ENCODE measurements at places on chromosomes 16 and 17. TPM values are rescaled to one million over a fixed set of nuclear protein-coding genes. Genes with fewer than 3 reads are reported as not detected.
A peak's percentile ranks its signal among the peaks of the same experiment; 100 is the strongest.

DNA sequence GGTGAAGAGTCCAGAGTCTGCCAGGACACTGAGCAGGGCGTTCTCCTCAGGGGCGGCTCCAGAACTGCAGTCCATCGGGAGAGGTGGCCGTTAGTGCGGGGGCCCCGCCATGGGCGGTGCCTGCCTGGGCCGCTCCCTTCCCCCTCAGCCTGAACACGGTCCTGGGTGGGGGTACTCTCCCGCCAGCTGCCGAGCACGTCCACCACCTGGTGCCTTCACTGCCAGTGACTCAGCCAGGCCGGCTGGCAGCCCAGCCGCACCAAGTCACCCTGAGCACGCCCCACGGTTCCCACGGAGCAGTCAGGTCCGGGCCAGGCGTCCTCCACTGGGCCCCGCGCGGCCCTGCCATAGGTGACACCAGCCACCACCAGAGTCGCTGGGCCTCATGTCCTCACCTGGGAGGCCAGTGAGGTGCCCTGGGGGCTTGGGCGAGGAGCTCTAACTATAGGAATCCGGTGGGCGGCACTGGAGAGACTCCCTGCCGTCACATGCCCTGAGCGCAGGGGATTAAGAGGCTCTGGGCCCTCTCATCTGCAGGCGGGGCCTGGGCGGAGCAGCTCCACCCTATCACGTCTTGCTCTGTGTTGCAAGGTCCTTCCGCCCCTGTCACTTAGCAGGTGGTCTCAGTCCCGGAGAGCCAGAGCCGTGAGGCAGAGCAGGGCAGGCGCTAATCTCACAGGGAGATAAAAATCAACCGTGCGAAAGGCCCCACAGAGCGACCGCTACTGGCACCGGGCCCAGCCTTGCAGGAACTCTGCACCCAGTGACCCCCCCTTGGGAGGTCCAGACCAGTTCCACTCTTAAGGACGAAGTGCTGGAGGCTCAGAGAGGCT is 14.3 kb downstream of the PIEZO1 start:
- H3K4me3 ChIP-seq: no peak overlapping the region
- H3K27ac ChIP-seq: peak overlapping the region; percentile 66
- no peaks in the 10 kb centered on the region for H3K27me3 ChIP-seq
- DNase-seq: no peak
- peaks cover 62% of the 10 kb centered on the region for H3K4me1 ChIP-seq

DNA sequence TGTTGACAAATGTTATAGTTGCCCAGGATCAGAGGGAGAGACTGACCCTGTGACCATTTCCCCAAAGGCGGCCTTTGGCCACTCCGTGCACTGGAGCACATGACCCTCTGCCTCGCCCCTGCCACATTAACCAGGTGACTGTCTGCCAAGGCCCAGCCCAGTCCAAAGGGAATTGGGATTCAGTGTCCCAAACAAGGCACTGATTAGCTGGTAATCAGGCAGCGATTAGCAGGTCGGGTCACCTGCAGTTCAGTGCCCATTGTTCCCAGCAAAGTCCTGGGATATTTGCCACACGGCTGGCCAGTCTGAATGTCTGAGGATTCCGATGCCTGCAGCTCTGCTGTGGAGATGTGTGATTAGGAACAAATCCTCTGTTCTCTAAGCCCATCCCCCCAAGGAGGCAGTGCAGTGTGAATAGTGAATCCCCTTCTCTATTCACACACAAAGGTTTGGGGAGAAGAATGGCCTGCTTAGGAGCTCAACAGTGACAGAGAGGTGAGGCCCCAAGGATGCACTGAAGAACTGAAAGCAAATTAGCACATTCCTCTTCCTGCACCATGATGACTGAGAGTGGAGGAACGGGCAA is 123.1 kb upstream of the MAF start:
- no peak overlapping the region for H3K4me3 ChIP-seq
- H3K36me3 ChIP-seq: no peaks in the 10 kb centered on the region
- DNase-seq: no peak
- no peaks in the 10 kb centered on the region for H3K27me3 ChIP-seq

- H3K4me3 ChIP-seq: no peak overlapping the region
- H3K4me1 ChIP-seq: peaks cover 8% of the 10 kb centered on the region
- H3K27me3 ChIP-seq: peaks cover 36% of the 10 kb centered on the region
- no peak for DNase-seq
- H3K27ac ChIP-seq: peak overlapping the region; percentile 46
Measured at GRCh38 chr16:57627184-57627871, 1.1 kb upstream of the ADGRG1 start.

DNA sequence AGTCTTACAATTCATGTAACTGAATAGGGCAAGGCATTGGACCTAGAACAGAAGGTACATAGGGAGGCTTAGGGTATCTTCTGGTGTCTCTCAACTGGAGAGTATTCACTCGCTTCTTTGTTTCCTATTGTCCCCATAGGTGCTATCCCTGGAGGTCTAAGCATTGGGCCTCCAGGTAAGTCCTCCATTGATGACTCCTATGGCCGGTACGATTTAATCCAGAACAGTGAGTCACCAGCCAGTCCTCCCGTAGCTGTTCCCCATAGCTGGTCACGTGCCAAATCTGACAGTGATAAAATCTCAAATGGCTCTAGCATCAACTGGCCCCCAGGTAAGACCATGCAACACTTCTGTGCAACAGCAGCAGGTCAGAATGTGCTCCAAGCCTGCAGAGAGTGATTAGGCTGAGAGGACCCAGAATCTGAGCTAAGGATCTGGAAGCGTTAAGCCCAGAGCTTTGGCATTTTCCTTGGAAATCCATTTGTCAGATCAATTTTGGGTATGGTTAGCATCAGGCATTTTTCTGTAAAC is 35.7 kb downstream of the TMC6 start:
- no peak for DNase-seq
- H3K36me3 ChIP-seq: no peaks in the 10 kb centered on the region
- H3K4me3 ChIP-seq: no peak overlapping the region
- H3K27me3 ChIP-seq: no peaks in the 10 kb centered on the region
- H3K27ac ChIP-seq: no peak overlapping the region

- no peak overlapping the region for H3K27ac ChIP-seq
- H3K27me3 ChIP-seq: no peaks in the 10 kb centered on the region
Measured at GRCh38 chr17:69503711-69504110, 89.2 kb downstream of the MAP2K6 start.

DNA sequence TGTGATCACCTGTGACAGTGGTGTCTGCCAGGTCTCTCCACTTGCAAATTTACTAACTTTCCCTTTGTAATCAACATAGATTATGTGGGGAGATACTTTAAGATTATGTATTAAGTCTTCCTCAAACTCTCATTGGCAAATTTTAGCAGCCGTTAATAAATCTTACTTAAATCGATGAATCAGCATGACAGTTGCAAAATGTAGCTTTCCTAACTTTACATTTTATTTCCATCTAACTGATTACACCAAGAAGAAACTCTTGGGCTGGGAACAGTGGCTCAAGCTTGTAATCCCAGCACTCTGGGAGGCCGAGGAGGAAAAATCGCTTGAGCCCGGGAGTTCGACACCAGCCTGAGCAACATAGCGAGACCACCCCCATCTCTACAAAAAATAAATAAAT is 23.3 kb upstream of the CPNE2 start:
- no peak overlapping the region for H3K4me3 ChIP-seq
- no peaks in the 10 kb centered on the region for H3K36me3 ChIP-seq
- no peaks in the 10 kb centered on the region for H3K4me1 ChIP-seq

DNA sequence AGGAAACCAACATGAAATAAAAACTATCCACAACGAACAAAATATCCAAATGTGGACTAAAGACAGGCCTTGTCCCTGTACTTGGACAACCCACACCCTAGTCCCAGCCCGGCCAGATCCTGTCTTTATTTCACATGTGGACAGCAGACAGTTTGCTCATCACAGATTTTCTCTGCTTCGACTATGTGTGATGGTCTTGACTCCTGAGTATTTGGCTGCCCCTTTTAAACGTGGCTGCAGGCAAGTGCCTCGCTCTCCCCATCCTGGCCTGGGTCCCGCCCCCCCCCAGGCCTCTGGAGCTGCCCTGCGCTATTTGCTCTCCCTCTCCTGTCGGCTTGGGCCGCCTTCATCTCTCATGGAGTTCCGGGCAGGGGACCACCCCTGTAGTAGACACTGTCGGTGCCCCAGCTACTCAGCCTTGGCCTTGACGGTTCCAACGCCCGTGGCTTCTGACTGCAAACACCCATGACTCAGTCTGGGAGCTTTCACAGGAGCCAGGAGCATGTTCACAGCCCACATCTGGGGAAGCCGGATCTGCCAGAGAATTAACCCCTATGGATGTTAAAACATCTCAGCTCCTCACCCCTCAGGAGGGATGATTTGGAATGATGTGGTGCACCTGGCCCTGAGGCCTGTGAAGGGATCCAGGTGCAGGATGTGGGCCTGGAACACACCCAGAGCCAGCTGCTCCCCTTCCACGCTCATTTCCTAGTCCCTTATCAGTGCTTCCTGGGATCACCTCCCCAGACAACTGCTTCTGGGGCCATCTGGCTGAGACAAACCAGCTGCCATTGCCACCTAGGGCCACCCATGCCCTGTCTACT is 229.7 kb upstream of the RPL38 start:
- no peak for DNase-seq
- H3K27ac ChIP-seq: no peak overlapping the region
- no peaks in the 10 kb centered on the region for H3K36me3 ChIP-seq
- H3K4me3 ChIP-seq: no peak overlapping the region

DNA sequence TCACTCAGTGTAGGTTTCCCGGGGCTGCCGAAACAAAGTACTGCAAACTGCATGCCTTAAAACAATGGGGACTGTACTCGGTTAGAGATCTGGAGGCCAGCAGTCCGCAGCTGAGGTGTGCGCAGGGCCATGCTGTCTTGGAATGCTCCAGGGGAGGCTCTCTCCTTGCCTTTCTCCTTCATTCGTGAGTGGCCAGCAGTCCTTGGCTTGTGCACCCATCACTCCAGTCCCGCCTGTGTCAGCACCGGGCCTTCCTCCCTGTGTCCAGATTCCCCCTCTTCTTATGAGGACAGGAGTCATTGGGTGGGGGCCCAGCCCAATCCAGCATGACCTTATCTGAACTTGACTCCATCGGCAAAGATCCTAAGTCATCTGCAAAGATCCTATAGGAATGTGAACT is 43.4 kb downstream of the COX4I1 start:
- no peaks in the 10 kb centered on the region for H3K27me3 ChIP-seq
- H3K36me3 ChIP-seq: no peaks in the 10 kb centered on the region
- no peak overlapping the region for H3K27ac ChIP-seq
- DNase-seq: no peak

GRCh38 chr16:6797223-6797622 is 535.4 kb upstream of the RBFOX1 start:
- no peaks in the 10 kb centered on the region for H3K4me1 ChIP-seq
- no peak overlapping the region for H3K27ac ChIP-seq
- H3K4me3 ChIP-seq: no peak overlapping the region
- H3K27me3 ChIP-seq: no peaks in the 10 kb centered on the region

- no peaks in the 10 kb centered on the region for H3K36me3 ChIP-seq
- H3K27ac ChIP-seq: no peak overlapping the region
- no peaks in the 10 kb centered on the region for H3K4me1 ChIP-seq
Measured at GRCh38 chr17:38958756-38959155, 8.4 kb downstream of the FBXO47 start.

- no peak overlapping the region for H3K4me3 ChIP-seq
- H3K27ac ChIP-seq: no peak overlapping the region
- no peaks in the 10 kb centered on the region for H3K4me1 ChIP-seq
- no peaks in the 10 kb centered on the region for H3K36me3 ChIP-seq
- peak; percentile 37 for DNase-seq
- no peaks in the 10 kb centered on the region for H3K27me3 ChIP-seq
Measured at GRCh38 chr16:22400900-22401299, 26.5 kb upstream of the CDR2 start.

- no peak overlapping the region for H3K27ac ChIP-seq
- H3K27me3 ChIP-seq: no peaks in the 10 kb centered on the region
- no peak overlapping the region for H3K4me3 ChIP-seq
Measured at GRCh38 chr17:40886090-40886489, 1.0 kb upstream of the KRT20 start.

GRCh38 chr16:73113336-73113735 is 65.4 kb upstream of the ZFHX3 start:
- H3K27ac ChIP-seq: no peak overlapping the region
- DNase-seq: no peak

GRCh38 chr16:67170168-67170948 is at the start of gene NOL3:
Gene NOL3 (plus strand): TSS chr16:67170538.
- H3K4me3 ChIP-seq: peak within 1 kb of the TSS; percentile 29
- no peaks in the 10 kb centered on the region for H3K36me3 ChIP-seq
- H3K27me3 ChIP-seq: peaks cover 90% of the 10 kb centered on the region
- H3K27ac ChIP-seq: peak within 1 kb of the TSS; percentile 81

GRCh38 chr16:58931436-58931835 is 197.3 kb upstream of the GOT2 start:
- DNase-seq: no peak
- no peaks in the 10 kb centered on the region for H3K36me3 ChIP-seq
- no peaks in the 10 kb centered on the region for H3K4me1 ChIP-seq
- H3K27ac ChIP-seq: no peak overlapping the region
- H3K27me3 ChIP-seq: no peaks in the 10 kb centered on the region
- no peak overlapping the region for H3K4me3 ChIP-seq

DNA sequence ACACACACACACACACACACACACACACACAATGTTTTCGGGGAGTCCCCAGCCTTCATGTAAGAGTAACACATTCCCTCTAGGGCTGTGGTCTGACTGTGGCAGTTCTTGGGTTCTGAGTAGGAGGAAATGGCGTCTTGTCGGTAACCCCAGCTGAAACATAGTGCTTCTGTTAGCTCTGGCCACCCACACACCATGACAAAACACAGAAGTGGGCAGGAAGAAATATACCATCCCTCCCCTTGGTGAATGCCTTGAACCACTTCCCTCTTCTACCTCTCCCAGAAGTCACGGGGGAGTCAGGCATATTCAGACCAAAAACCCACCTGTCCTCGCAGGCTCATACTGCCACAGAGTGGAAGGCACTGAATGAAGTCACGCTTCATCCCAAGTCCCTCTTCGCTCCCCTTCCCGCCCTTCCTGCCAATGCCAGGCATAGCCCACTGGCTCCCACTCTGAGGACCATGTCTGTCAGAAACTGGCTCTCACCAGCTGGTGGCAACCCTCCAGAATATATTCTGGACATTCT is 11.5 kb downstream of the SLC35B1 start:
- no peak overlapping the region for H3K4me3 ChIP-seq
- no peaks in the 10 kb centered on the region for H3K36me3 ChIP-seq
- no peak overlapping the region for H3K27ac ChIP-seq
- no peak for DNase-seq
- no peaks in the 10 kb centered on the region for H3K27me3 ChIP-seq
- peaks cover 4% of the 10 kb centered on the region for H3K4me1 ChIP-seq

- H3K4me1 ChIP-seq: peaks cover 9% of the 10 kb centered on the region
- H3K36me3 ChIP-seq: no peaks in the 10 kb centered on the region
- H3K27me3 ChIP-seq: no peaks in the 10 kb centered on the region
Measured at GRCh38 chr17:66673668-66674276, 161.1 kb upstream of the CACNG5 start.

- DNase-seq: no peak
- no peak overlapping the region for H3K27ac ChIP-seq
- no peak overlapping the region for H3K4me3 ChIP-seq
- no peaks in the 10 kb centered on the region for H3K27me3 ChIP-seq
- peaks cover 6% of the 10 kb centered on the region for H3K4me1 ChIP-seq
Measured at GRCh38 chr17:62673614-62674362, 46.3 kb downstream of the MRC2 start.

CNGB1 gene
- polyA plus RNA-seq: 0.06 TPM

SLFN12L gene
- 30.4 TPM for polyA plus RNA-seq

MAZ gene
- polyA plus RNA-seq: 300 TPM

PKMYT1 gene
- polyA plus RNA-seq: 21.8 TPM

TPSAB1 gene
- polyA plus RNA-seq: 0.25 TPM

KRTAP4-1 gene
- not detected for polyA plus RNA-seq

SLC16A5 gene
- polyA plus RNA-seq: 22.5 TPM

NOL3 gene
- 19.6 TPM for polyA plus RNA-seq

TSEN54 gene
- 44.9 TPM for polyA plus RNA-seq

PABPN1L gene
- polyA plus RNA-seq: not detected

KIF2B gene
- not detected for polyA plus RNA-seq

Measured in left lung (tissue), 14 donors.